ENCODE measurements at places on chromosomes 13 and 19. TPM values are rescaled to one million over a fixed set of nuclear protein-coding genes. Genes with fewer than 3 reads are reported as not detected.

CYP2A13 gene
- total RNA-seq = not detected

AP1M2 gene
- total RNA-seq = not detected

CADM4 gene
- total RNA-seq = 4.3 TPM

ZNF850 gene
- 2.0 TPM for total RNA-seq

NLRP11 gene
- not detected for total RNA-seq

MIDN gene
- total RNA-seq = 28.5 TPM

DCLK1 gene
- 1.7 TPM for total RNA-seq

ZNF560 gene
- 0.33 TPM for total RNA-seq

FFAR3 gene
- total RNA-seq = not detected

TJP3 gene
- total RNA-seq = not detected

GIPC3 gene
- total RNA-seq = 0.07 TPM

RFPL4A gene
- total RNA-seq = not detected

OR7D2 gene
- total RNA-seq = not detected

DAND5 gene
- 0.13 TPM for total RNA-seq

MEIOSIN gene
- total RNA-seq = not detected

GYS1 gene
- 117 TPM for total RNA-seq

PRKCG gene
- not detected for total RNA-seq

HS6ST3 gene
- 1.4 TPM for total RNA-seq

PDX1 gene
- not detected for total RNA-seq
